ENCODE measurements at places on chromosomes 13 and 19. TPM values are rescaled to one million over a fixed set of nuclear protein-coding genes. Genes with fewer than 3 reads are reported as not detected.

The FCAR gene
- not detected for total RNA-seq

The MIA gene
- total RNA-seq: not detected

The KLK12 gene
- total RNA-seq: not detected

The DAND5 gene
- total RNA-seq: 0.34 TPM

The COL4A1 gene
- total RNA-seq: 1,832 TPM

The CDX2 gene
- total RNA-seq: not detected

The CCL25 gene
- not detected for total RNA-seq

The ZNF738 gene
- total RNA-seq: 2.3 TPM

The STXBP2 gene
- total RNA-seq: 28.3 TPM

The KEAP1 gene
- total RNA-seq: 78.9 TPM

The SPIB gene
- not detected for total RNA-seq

The CYP4F12 gene
- not detected for total RNA-seq

The SLITRK6 gene
- not detected for total RNA-seq

The NLRP5 gene
- total RNA-seq: not detected

The BEST2 gene
- total RNA-seq: not detected

The MZT1 gene
- total RNA-seq: 11.2 TPM
